GM12864 (cell line): ENCODE measurements at places on chromosomes 6 and 20.

- no peak for DNase-seq
Measured at GRCh38 chr6:144644776-144645175, 359.6 kb downstream of the UTRN start.

GRCh38 chr6:81856872-81857271 is 104.4 kb upstream of the TENT5A start:
- DNase-seq: no peak

GRCh38 chr20:46624946-46625345 is 26.3 kb downstream of the SLC13A3 start:
- no peak for DNase-seq

DNA sequence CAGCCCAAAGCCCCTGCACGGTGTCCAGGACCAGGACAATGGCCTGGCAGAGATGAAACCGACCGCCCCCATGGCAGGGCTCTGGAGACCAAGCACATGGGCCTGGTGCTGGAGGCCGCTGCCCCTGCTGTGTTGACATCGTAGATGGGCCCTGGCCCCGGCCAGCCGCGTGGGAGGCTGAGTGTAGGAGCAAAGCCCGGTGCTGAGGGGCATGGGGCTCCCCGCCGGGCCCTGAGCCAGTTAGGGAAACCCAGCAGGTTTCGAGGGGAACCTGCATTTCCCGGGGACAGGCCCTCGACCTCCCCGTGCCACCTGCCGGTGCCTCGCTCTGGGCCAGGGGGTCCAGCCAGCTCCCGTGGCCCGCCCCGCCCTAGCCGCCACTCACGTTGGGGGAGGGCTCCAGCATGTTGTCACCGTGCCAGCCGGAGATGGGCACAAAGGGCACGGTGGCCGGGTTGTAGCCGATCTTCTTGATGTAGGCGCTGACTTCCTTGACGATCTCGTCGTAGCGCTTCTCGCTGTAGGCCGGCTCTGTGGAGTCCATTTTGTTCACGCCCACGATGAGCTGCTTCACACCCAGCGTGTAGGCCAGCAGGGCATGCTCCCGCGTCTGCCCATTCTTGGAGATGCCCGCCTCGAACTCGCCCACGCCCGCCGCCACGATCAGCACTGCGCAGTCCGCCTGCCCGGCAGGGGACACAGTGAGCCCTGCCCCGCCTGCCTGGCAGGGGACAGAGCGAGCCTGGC is 4.3 kb downstream of the EEF1A2 start:
- DNase-seq: no peak
